ENCODE measurements at places on chromosomes 12 and 14. TPM values are rescaled to one million over a fixed set of nuclear protein-coding genes. Genes with fewer than 3 reads are reported as not detected.

- DNase-seq, result no peak
- H3K4me3 ChIP-seq, result no peak overlapping the region
- peaks cover 9% of the 10 kb centered on the region for H3K4me1 ChIP-seq
Observed at GRCh38 chr14:68709007-68709406, 83.9 kb downstream of the ZFP36L1 start.

DNA sequence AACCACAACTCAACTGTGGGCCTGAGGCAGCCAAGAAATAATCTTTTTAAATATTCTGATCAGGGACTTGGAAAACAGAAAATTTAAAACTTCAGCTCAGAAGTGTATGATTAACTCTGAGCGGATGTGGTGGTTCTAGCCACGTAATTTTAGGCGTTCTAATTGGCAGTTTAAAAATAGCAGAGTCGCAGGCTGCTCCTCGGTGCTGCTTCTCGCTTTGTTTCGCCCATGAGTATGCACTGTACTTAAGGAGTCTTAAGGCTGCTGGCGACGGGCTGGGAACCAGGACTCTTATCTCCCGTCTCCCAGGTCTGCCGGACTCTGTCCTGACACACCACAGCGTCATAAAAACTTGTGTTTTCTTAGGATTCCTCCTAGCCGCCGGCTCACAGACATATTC is 113.4 kb upstream of the PELI2 start:
- peak overlapping the region; percentile 53 for H3K27ac ChIP-seq
- no peaks in the 10 kb centered on the region for H3K36me3 ChIP-seq
- no peaks in the 10 kb centered on the region for H3K4me1 ChIP-seq

The SLC24A4 gene
- 10.6 TPM for total RNA-seq

The HELB gene
- total RNA-seq, result 5.9 TPM

The SLC39A2 gene
- total RNA-seq, result 0.31 TPM

The TAS2R46 gene
- 5.4 TPM for total RNA-seq

- DNase-seq, result peak; percentile 96
- peaks cover 59% of the 10 kb centered on the region for H3K4me1 ChIP-seq
- H3K27me3 ChIP-seq, result no peaks in the 10 kb centered on the region
Observed at GRCh38 chr14:76918782-76919394, 92.7 kb downstream of the LRRC74A start.

The BRI3BP gene
- 3.8 TPM for total RNA-seq

The TDRD9 gene
- total RNA-seq, result 41.8 TPM

GRCh38 chr12:50149311-50149710 is 17.9 kb downstream of the CERS5 start:
- H3K27ac ChIP-seq, result no peak overlapping the region
- no peaks in the 10 kb centered on the region for H3K36me3 ChIP-seq
- no peak overlapping the region for H3K4me3 ChIP-seq
- H3K4me1 ChIP-seq, result peaks cover 4% of the 10 kb centered on the region

The KRT85 gene
- total RNA-seq, result 0.71 TPM

The PLA2G1B gene
- total RNA-seq, result not detected

The AQP6 gene
- 2.2 TPM for total RNA-seq

GRCh38 chr14:93096691-93097322 is 18.9 kb downstream of the ITPK1 start:
- H3K36me3 ChIP-seq, result no peaks in the 10 kb centered on the region
- DNase-seq, result no peak
- H3K27me3 ChIP-seq, result no peaks in the 10 kb centered on the region
- no peak overlapping the region for H3K27ac ChIP-seq
- H3K4me1 ChIP-seq, result peaks cover 21% of the 10 kb centered on the region

The RASAL1 gene
- total RNA-seq, result 20.1 TPM

GRCh38 chr12:74983917-74984316 is 225.7 kb downstream of the KCNC2 start:
- no peaks in the 10 kb centered on the region for H3K4me1 ChIP-seq
- H3K27me3 ChIP-seq, result no peaks in the 10 kb centered on the region
- no peak overlapping the region for H3K27ac ChIP-seq
- DNase-seq, result no peak

GRCh38 chr12:12099102-12099501 is 28.4 kb downstream of the BCL2L14 start:
- DNase-seq, result no peak
- no peak overlapping the region for H3K27ac ChIP-seq
- no peaks in the 10 kb centered on the region for H3K4me1 ChIP-seq
- no peak overlapping the region for H3K4me3 ChIP-seq
- H3K27me3 ChIP-seq, result no peaks in the 10 kb centered on the region

- peaks cover 20% of the 10 kb centered on the region for H3K4me1 ChIP-seq
- H3K36me3 ChIP-seq, result no peaks in the 10 kb centered on the region
- H3K27me3 ChIP-seq, result no peaks in the 10 kb centered on the region
- H3K27ac ChIP-seq, result no peak overlapping the region
Observed at GRCh38 chr12:614411-614970, 48.8 kb downstream of the NINJ2 start.

DNA sequence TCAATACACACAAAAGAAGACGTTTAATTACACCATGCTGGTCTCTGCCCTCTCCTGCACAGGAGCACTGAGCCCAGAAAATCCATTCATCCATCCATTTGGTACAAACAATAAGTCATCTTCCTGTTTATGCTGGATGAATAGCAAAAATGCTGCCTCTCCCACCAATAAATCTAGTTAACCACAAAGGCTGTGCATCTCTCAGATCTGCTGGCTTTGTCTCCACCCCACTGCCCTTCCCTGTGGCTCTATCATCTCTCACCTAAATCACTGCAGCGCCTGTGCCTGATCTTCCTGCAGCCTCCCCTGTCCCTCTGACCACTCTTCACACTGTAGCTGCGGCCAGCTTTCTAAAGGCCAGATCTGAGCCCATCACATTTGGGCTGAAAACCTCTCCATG is 72.9 kb upstream of the DDX11 start:
- no peak overlapping the region for H3K27ac ChIP-seq
- no peaks in the 10 kb centered on the region for H3K4me1 ChIP-seq
- no peak for DNase-seq
- H3K27me3 ChIP-seq, result no peaks in the 10 kb centered on the region

- H3K36me3 ChIP-seq, result no peaks in the 10 kb centered on the region
- no peaks in the 10 kb centered on the region for H3K27me3 ChIP-seq
- H3K27ac ChIP-seq, result no peak overlapping the region
- DNase-seq, result no peak
Observed at GRCh38 chr12:5584412-5585175, 152.7 kb downstream of the NTF3 start.

DNA sequence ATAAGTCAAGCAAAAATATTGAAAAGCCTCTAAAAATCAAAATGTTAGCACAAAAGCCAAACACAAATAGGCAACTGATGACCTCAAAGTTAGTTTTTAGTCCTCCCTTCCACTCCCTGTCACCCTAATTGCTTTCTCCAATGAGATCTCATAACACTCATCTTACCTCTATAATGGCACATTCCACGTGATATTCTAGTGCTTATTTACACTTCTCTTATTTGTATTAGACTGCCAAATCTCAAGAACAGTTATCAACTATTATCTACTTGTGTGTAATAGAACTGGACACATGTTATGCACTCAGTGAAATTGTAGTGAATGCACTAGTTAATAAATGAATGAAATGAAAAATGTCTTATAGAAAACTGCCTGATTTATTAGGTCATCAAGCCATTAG is 55.5 kb upstream of the AVPR1A start:
- DNase-seq, result no peak
- no peaks in the 10 kb centered on the region for H3K36me3 ChIP-seq
- no peak overlapping the region for H3K27ac ChIP-seq
- peaks cover 3% of the 10 kb centered on the region for H3K4me1 ChIP-seq
- H3K27me3 ChIP-seq, result no peaks in the 10 kb centered on the region

DNA sequence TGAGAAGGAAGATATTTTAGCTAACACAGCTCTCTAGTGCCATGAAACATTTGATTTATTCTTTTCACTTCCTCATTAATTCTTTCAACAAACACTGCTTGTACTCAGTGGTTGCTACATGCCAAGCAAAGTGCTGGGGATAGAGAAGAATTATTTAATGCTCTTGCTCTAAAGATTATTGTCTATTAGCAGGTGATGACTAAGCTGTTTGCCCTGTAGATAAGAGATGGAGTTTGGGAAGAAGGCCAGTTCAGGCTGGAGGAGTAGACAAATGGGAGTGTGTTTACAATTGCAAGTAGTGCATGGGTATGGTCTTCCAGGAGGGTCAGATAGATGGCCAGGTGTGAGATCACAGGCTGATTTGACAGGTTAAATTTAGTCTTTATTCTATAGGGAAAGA is 99.8 kb upstream of the SEL1L start:
- H3K4me1 ChIP-seq, result no peaks in the 10 kb centered on the region
- no peaks in the 10 kb centered on the region for H3K36me3 ChIP-seq
- no peak overlapping the region for H3K27ac ChIP-seq
- DNase-seq, result no peak
- no peak overlapping the region for H3K4me3 ChIP-seq

DNA sequence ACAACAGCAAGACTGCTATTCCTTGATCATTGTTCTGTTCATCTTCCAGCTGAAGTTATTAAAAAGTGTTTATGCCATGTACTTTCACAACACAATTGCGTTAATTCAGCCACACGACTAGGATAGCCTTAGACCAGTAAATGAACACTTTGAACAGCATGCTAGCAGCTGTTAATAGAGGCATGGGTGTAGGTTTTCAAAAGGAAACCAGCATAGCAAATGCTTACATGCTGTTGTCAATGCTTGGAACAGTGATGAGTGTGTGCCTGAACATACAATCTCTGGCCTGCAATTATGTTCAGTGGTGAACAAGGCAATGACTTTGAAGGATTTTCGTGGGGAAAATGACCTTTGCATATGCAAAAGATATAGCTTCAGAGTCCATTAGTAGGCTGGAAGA is 127.4 kb upstream of the RBM19 start:
- H3K4me3 ChIP-seq, result no peak overlapping the region
- no peaks in the 10 kb centered on the region for H3K27me3 ChIP-seq
- DNase-seq, result no peak
- H3K36me3 ChIP-seq, result no peaks in the 10 kb centered on the region

GRCh38 chr14:34161351-34162082 is 210.6 kb upstream of the EGLN3 start:
- no peak for DNase-seq
- H3K4me3 ChIP-seq, result no peak overlapping the region
- no peaks in the 10 kb centered on the region for H3K36me3 ChIP-seq
- H3K4me1 ChIP-seq, result no peaks in the 10 kb centered on the region
